ENCODE measurements at places on chromosomes 5 and 9. TPM values are rescaled to one million over a fixed set of nuclear protein-coding genes. Genes with fewer than 3 reads are reported as not detected.

DNA sequence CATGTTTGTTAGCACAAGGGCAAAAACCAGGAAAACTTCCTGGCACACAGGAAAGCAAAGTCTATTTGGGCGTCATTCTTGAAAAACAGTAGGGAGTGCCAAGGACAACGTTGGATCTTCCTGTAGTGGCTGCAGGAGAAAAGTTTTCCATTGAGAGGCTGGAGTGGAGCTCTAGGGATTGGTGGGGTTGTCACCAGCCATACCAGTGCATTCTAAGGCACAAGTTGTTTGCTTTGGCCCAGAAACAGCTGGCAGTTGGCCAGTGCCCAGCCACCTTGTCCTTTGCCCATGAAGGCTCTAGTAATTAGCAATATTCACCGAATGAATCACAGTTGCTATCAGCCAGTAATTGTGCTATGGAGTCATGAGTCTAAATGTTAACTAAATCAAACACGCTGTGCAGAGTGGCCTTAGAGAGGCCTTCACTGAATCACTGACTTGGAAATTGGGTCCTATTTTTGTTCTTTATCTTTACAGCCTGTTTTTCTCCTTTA, 26.4 kb downstream of the TNFSF15 start:
- H3K27me3 ChIP-seq, result peaks cover 4% of the 10 kb centered on the region
- H3K4me3 ChIP-seq, result no peak overlapping the region
- H3K27ac ChIP-seq, result no peak overlapping the region
- DNase-seq, result peak; percentile 28
- no peaks in the 10 kb centered on the region for H3K36me3 ChIP-seq

The LAMC3 gene
- total RNA-seq, result 0.20 TPM

- H3K27ac ChIP-seq, result no peak overlapping the region
- H3K36me3 ChIP-seq, result no peaks in the 10 kb centered on the region
- no peaks in the 10 kb centered on the region for H3K27me3 ChIP-seq
- no peak for DNase-seq
Observed at GRCh38 chr9:621201-621855, 220.2 kb upstream of the DMRT1 start.

The SEMA5A gene
- 15.3 TPM for total RNA-seq

DNA sequence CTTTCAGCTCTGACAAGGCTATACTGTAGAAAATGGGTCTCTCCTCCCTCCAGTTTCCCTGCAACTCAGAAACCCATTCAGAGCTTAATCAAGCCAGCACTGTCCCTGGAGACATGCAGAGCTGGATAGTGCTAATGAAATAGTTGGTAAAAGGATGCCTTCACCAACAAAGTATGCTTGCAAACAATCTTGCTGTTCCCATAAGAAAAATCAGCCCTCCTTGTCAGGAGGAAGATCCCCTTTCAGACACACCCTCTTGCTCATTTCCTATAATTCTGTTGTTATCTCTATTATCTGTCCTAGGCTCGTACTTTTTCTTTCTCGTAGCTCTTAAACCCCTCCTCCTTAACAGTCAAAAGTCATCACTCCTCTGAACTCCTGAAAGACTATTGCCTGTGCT, 9.9 kb upstream of the OSMR start:
- H3K4me1 ChIP-seq, result peaks cover 3% of the 10 kb centered on the region
- DNase-seq, result peak; percentile 51
- no peak overlapping the region for H3K4me3 ChIP-seq
- H3K27ac ChIP-seq, result no peak overlapping the region

GRCh38 chr5:82309091-82309531, 31.0 kb upstream of the RPS23 start:
- no peak overlapping the region for H3K4me3 ChIP-seq
- DNase-seq, result peak; percentile 26
- H3K36me3 ChIP-seq, result no peaks in the 10 kb centered on the region
- H3K4me1 ChIP-seq, result peaks cover 12% of the 10 kb centered on the region
- no peaks in the 10 kb centered on the region for H3K27me3 ChIP-seq

DNA sequence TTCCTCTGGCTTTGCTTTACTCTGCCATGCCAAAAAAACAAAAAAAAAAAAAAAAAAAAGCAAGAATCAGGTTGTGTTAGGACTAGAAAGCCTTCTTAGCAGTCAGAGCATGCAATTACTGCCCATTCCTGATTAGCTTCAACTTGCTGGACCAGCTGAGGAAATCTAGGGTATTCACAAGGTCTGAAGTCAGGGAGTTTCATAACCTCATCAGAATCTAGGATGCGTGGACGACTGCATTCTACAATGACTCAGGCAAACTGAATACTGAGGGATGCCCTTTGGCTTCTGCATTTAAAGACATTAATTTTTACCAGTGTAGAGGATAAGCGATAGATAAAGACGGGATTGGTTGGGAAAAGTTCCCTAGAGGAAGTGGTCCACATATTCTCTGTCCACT, 39.2 kb upstream of the SHOC1 start:
- no peaks in the 10 kb centered on the region for H3K27me3 ChIP-seq
- H3K4me1 ChIP-seq, result peaks cover 8% of the 10 kb centered on the region
- no peak overlapping the region for H3K4me3 ChIP-seq
- H3K36me3 ChIP-seq, result no peaks in the 10 kb centered on the region

GRCh38 chr9:133429641-133430161, 7.5 kb downstream of the ADAMTS13 start:
- H3K27ac ChIP-seq, result no peak overlapping the region
- no peaks in the 10 kb centered on the region for H3K4me1 ChIP-seq
- no peaks in the 10 kb centered on the region for H3K36me3 ChIP-seq
- no peak overlapping the region for H3K4me3 ChIP-seq

DNA sequence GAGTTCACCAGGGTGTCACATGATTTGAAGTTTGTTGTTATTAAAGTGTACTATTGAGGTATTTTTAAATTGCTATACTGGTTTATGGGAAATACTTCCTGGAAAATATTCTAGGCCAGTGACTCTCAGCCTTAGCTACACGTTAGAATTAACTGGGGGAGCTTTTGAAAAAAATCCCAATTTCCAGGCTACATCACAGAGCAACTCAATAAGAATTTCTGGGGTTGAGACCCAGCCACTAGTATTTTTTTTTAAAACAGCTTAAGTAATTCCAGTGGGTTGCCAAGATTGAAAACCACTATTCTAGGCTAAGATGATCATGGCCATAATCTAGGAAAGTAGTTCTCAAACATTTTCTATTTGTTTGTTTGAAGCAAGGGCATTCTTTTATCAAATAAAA, 142.9 kb upstream of the GRIA1 start:
- H3K36me3 ChIP-seq, result no peaks in the 10 kb centered on the region
- peaks cover under 1% of the 10 kb centered on the region for H3K4me1 ChIP-seq
- no peak overlapping the region for H3K27ac ChIP-seq
- no peak overlapping the region for H3K4me3 ChIP-seq
- DNase-seq, result peak; percentile 1
- no peaks in the 10 kb centered on the region for H3K27me3 ChIP-seq

The GGTA1 gene
- 0.18 TPM for total RNA-seq

DNA sequence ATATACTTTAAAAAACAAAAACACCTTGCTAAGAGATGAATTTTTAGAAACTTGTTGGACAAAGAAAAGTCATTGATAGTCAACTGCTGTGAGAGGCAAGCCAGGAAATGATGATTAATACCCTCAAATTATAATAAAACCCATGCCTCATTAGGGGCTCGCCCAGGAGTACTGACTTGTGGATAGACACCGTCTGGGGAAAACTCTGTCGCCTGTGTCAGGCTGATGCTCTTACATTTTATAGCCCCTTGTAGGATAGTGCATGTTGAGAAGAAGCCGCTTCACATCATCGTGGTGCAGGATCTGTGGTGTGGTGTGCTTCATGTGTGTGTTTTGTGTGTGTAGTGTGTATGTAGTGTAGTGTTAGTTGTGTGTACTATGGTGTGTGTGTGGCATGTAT, 39.1 kb downstream of the SYK start:
- DNase-seq, result no peak
- H3K4me3 ChIP-seq, result no peak overlapping the region
- H3K4me1 ChIP-seq, result no peaks in the 10 kb centered on the region
- no peaks in the 10 kb centered on the region for H3K36me3 ChIP-seq
- no peaks in the 10 kb centered on the region for H3K27me3 ChIP-seq

DNA sequence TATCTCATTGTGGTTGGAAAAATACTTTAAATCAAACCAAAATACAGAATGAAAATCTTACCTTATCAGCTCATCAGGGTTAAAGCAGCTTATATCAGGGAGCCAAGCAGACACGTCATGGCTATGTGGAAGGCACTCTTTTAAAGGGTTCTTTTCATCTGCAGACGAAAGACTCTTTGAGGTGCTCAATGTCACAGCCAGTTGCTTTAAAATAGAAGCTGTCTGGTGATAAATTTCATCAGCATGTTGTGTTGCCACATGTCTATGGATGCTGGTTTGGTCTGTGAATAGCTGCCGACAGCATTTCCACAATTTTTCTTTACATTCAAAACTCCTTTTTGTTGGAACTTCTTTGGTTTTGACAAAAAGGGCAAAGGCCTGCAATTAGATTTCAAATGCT, 7.5 kb downstream of the TSTD2 start:
- H3K4me1 ChIP-seq, result no peaks in the 10 kb centered on the region
- H3K27ac ChIP-seq, result no peak overlapping the region
- no peaks in the 10 kb centered on the region for H3K27me3 ChIP-seq
- peaks cover 20% of the 10 kb centered on the region for H3K36me3 ChIP-seq
- DNase-seq, result no peak

GRCh38 chr5:102068870-102069269, 227.2 kb downstream of the SLCO4C1 start:
- no peak overlapping the region for H3K27ac ChIP-seq
- no peaks in the 10 kb centered on the region for H3K4me1 ChIP-seq
- H3K27me3 ChIP-seq, result no peaks in the 10 kb centered on the region

The HTR4 gene
- not detected for total RNA-seq

DNA sequence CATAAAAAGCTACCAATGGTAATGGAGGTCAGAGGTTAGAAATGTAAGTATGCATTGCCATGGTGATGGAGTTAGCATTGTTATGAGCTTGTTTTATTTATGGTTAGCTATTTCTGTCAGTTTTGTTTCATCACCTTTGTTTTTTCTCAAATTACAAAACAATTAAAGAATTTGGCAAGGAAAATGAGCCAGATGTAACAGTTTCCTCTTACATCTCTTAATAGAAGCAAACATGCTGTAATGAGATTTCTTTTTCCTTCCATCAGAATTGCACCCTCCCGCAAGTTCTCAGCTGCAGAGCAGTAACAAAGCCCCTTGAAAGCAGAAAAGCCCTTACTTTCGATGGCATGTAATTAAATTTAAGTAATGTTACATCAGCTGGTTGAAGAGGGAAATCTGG, 233.0 kb downstream of the SGCD start:
- DNase-seq, result no peak
- no peak overlapping the region for H3K4me3 ChIP-seq
- H3K4me1 ChIP-seq, result no peaks in the 10 kb centered on the region
- no peaks in the 10 kb centered on the region for H3K27me3 ChIP-seq

GRCh38 chr5:93008502-93009207, 572.4 kb downstream of the NR2F1-AS1 start:
- no peak overlapping the region for H3K27ac ChIP-seq
- DNase-seq, result peak; percentile 22
- no peaks in the 10 kb centered on the region for H3K36me3 ChIP-seq
- no peaks in the 10 kb centered on the region for H3K4me1 ChIP-seq
- no peak overlapping the region for H3K4me3 ChIP-seq
- no peaks in the 10 kb centered on the region for H3K27me3 ChIP-seq

GRCh38 chr5:80620211-80620610, 34.2 kb upstream of the MSH3 start:
- peak; percentile 83 for DNase-seq
- no peaks in the 10 kb centered on the region for H3K27me3 ChIP-seq
- H3K27ac ChIP-seq, result no peak overlapping the region
- peaks cover 4% of the 10 kb centered on the region for H3K4me1 ChIP-seq
- H3K36me3 ChIP-seq, result no peaks in the 10 kb centered on the region

The OTULINL gene
- total RNA-seq, result 2.8 TPM

DNA sequence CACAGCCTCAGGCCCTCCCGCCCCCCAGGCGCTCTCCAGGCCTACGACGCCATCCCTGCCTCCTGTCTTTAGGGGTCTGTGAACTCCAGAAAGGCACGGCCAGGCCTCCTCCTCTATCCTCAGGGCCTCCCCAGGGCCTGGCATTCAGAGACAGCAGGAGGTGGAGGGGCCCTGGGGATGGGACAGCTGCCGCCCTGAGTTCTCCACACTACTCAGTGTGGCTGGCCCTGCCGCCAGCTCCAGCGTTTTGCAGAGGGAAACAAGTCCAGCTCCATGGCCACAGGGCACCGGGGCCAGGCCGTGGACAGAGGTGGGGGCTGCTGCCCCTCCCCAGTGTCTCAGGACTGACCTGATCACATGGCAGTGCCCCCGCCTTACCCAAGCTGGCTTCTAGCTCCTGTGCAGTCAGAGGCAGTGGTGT, 16.4 kb downstream of the SH3GLB2 start:
- H3K27ac ChIP-seq, result no peak overlapping the region
- no peak for DNase-seq
- no peak overlapping the region for H3K4me3 ChIP-seq
- H3K4me1 ChIP-seq, result no peaks in the 10 kb centered on the region

- H3K4me1 ChIP-seq, result no peaks in the 10 kb centered on the region
- H3K4me3 ChIP-seq, result no peak overlapping the region
- no peak overlapping the region for H3K27ac ChIP-seq
- DNase-seq, result peak; percentile 20
- no peaks in the 10 kb centered on the region for H3K27me3 ChIP-seq
Observed at GRCh38 chr5:128905568-128906110, 59.6 kb upstream of the SLC27A6 start.

DNA sequence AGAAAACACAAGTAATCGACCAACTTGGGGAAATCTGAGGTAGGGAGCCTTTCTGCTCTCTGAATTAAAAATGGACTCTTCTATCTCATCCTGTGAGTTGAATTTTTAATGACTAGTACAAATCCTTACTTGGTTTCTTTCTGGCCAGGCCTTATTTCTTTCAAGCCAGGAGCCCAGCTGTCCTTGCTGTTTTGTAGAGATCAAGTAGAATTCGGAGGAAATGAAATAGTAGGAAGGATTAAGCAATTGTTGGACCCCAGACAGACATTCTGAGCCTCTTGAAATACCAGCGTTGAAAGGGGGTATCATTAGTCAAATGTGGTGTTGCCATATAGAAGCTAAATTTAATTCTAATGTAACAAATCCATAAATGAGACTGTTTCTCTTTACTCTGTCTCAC, 53.7 kb upstream of the SMIM15 start:
- H3K36me3 ChIP-seq, result no peaks in the 10 kb centered on the region
- H3K4me1 ChIP-seq, result no peaks in the 10 kb centered on the region
- no peak for DNase-seq

The FAM221B gene
- not detected for total RNA-seq

DNA sequence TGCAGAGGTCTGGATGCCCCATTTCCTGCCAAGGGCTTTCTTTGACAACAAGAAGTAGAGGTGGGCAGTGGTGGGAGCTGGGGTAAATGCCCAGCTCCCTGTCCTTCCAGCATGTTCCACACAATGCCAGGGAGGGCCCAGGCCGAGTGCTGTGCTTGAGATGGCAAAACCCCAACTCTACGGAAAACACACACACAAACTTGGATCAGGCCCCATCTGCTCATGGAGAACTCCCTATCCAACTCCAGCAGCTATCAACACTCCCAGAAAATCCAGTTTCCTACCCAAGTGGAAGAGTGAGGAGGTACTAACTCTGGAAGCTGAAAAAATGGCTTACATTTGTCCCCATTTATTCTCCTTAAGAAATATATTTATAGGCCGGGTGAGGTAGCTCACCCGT, 61.1 kb upstream of the FUBP3 start:
- DNase-seq, result no peak
- H3K36me3 ChIP-seq, result no peaks in the 10 kb centered on the region
- H3K27ac ChIP-seq, result no peak overlapping the region
- H3K27me3 ChIP-seq, result no peaks in the 10 kb centered on the region
- no peaks in the 10 kb centered on the region for H3K4me1 ChIP-seq

The SPOCK1 gene
- total RNA-seq, result 71.0 TPM

GRCh38 chr5:144210655-144211054, 40.0 kb downstream of the KCTD16 start:
- no peaks in the 10 kb centered on the region for H3K4me1 ChIP-seq
- no peaks in the 10 kb centered on the region for H3K27me3 ChIP-seq
- H3K4me3 ChIP-seq, result no peak overlapping the region
- no peak overlapping the region for H3K27ac ChIP-seq

GRCh38 chr5:124921694-124922093, 175.3 kb upstream of the ZNF608 start:
- no peaks in the 10 kb centered on the region for H3K27me3 ChIP-seq

Data from astrocyte (in vitro differentiated cells and primary cell).